ENCODE measurements at places on chromosomes 7 and 10.

GRCh38 chr10:110730345-110731050 is 86.4 kb downstream of the RBM20 start:
- DNase-seq, result no peak

GRCh38 chr10:77081481-77081891 is 556.1 kb downstream of the KCNMA1 start:
- DNase-seq, result no peak

DNA sequence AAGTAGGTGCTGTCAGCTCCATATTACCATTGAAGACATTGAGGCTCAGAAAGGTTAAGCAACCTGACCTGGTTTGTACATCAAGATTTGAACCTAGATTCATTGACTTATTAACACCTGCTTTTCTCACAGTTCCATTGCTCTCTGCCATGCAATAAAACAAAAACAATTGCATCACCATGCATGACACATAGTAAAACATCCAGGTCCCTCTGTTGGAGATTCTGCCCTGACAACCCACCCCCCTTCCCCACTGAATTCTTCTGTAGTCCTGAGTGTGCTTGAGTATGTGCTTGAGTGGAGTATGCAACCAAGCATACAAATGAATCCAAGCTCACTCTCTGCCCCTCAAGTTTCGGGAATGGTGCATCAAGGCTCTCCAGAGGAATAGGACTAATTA is 6.0 kb upstream of the LMBR1 start:
- DNase-seq, result no peak

- no peak for DNase-seq
Measured at GRCh38 chr10:43234471-43235041, 32.3 kb downstream of the RASGEF1A start.

DNA sequence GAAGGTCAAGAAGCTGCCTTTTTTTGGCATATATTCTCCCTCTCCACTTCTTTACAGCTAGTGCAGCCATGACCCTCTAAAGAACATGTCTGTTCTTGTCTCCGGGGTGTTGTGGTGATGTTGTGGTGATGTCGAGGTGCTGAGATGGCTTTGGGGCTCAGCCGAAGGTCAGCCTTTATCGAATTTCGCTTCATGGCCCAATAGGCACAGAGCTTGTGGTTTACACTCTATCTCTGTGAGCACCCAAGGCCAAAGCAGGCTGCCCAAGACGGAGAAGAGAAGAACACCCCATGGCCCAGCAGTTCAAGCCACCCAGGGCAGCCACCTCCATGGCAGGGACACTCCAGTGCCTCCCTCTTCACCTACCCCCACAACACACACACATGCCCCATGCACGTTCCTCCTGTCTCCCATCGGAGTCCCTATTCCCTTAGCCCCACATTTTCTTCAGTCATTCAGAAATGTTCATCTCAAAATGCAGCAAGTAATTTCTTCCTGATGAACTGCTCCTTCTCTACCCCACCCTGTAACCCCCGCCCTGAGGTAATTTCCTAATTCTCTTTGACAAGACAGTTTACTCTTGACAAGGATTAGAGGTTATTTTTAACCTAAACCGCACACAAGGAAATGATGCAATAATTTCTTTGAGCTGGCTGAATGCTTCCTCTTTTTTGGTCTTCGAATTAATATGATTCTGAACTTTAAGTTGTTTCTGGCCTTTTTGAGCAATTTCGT is 18.6 kb upstream of the ADRB1 start:
- no peak for DNase-seq

DNA sequence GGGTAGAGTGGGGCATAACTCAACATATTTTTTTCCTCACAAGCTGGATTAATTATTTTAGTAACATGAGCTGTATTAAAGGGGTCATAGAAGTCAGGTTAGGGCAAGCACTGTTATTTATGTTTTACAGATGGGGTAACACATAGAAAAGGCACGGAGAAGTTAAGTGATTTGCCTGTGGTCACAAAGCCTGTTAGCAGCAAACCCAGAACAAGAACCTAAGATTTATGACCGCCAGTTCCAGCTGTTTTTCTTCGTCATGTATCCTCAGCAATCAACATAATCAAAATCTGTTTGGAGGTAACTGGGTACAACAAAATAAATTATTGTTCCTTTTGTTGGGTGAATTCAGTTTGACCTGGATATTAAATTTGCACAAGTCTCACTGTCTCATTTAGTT is 57.2 kb upstream of the BET1 start:
- no peak for DNase-seq

GRCh38 chr7:150341263-150342120 is at the start of gene RARRES2:
RARRES2 (minus strand) TSS chr7:150341629; CDS start chr7:150340609, 1,020 bp downstream.
- peak; percentile 26 for DNase-seq

- no peak for DNase-seq
Measured at GRCh38 chr7:150964593-150965111, 13.5 kb downstream of the KCNH2 start.

DNA sequence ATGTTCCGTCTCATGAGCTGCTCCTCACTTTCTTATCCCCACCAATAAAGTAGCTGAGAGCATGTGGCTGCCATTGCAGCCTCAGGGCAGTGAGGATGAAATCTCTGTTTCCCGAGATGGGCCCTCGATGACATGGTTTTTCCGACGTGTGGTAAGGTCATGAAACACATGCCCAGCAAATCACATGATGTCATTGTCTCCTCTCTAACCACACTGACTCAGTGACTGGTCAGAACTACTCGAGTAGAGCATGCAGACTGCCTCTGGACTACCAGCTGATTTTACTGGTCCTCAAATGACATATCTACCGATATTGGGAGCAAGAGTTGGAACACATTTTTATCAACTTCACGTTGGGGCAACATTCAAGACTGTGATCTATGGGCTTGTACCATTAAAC is 786.1 kb downstream of the CNTNAP2 start:
- DNase-seq, result no peak

DNA sequence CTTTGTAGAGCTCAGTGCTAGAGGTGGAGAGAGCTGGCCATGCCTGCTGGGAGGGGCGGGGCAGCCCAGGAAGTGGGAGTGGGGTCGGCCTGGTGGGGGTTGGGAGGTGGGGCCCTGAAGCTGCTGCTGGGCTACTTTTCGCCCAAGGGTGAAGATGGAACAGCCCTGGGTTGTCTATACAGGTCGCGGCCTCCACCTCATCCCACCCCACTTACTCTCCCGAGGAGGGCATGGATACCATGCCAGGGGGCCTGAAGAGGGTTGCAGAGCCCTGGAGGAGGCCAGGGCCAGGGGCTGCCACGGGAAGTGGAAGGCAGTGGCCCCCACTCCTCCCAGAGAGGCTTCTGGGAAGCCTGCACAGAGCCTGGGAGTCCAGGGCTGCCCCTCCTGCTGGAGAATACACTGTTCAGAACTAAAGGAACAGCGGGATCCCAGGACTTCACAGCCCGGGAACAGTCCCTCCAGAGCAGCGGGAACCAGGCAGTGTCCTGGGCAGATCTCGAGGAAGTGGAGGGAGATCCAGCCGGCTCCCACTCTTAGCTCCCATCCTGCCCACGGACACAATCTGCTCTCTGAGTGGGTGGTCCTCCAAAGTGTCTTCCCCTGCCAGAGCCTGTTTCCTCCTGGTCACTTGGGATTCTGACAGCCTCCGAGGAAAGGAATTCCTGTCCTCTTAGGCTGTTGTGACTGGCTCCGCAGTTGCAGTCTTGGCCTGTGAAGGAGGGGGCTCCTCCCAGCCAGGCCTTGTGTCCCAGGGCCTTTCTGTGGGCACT is 23.5 kb downstream of the MAT1A start:
- DNase-seq, result no peak

- no peak for DNase-seq
Measured at GRCh38 chr10:48684792-48685623, at the start of gene WDFY4. WDFY4 (plus strand) TSS chr10:48684873; CDS start chr10:48709733, 24,860 bp downstream.

DNA sequence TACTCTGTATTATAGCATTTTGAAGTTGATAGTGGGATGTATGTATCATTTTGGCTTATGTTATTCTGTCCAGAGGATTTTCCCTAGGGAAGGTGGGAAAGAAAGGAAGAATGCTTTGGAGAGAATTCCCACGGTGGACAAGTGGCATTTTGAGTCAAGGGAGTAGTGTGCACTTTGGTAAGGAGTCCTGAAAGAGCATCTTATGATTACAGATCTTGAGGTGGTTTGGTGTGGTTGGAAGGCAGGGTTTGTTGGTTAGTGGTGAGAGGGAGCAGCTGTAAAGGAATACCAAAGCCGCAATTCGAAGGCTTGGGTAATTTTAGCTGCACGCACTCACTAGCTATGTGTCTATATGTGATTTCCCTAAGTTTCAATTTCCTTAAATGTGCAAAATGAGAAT is 16.1 kb downstream of the CCSER2 start:
- no peak for DNase-seq

GRCh38 chr7:157434231-157434630 is 97.4 kb downstream of the DNAJB6 start:
- DNase-seq, result no peak

DNA sequence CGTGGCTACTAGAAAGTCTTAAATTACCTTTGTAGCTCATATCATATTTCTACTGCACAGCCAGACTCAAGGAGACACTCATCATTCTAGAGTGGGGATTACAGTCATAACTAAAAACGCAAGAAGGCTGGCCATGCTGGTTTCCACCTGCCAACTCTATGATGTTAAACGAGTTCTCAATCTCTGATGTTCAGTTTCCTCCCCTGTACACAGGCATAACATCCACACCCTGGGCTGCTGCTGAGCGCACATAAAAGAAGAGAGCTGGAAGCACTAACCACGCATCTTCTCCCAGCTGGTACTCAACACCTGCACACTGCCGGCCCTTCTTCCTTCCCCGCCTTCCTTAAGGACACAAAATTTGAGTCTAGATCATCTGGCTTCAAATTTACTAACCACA is 60.5 kb downstream of the SORBS1 start:
- no peak for DNase-seq

DNA sequence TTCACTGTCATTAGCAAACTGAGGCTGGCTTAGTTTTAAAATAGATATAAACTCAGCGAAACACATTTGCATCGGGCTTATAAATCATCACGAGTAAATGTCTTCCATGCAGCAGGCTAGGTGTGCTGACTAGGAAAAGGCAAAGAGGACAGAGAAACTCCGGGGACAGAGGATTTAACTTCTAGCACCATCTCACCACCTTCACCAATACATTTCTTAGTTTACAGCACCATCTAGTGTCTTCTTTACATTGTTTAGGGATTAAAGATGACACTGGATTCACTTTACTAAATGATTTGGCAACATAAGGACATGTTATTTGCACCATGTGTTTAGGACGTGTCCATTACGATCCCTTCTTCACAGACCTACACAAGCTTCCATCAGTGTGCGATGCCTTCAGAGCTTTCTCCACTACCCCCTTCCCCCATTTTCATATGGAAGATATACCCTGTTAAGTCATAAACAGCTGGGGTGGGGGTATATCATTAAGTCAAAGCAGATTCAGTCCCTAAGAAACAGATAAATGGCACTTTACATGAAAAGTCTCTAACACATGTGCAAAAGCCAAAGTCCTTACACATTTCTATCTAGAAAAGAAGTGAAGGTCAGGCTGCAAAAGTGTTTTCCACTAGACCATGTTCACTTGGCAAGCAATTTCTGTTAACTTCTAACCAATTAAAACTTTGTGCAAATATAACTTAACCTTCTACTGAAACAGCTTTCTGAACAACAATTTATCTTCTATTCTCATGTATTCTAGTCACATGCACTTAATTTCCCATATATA is 103.3 kb downstream of the GRB10 start:
- no peak for DNase-seq

DNA sequence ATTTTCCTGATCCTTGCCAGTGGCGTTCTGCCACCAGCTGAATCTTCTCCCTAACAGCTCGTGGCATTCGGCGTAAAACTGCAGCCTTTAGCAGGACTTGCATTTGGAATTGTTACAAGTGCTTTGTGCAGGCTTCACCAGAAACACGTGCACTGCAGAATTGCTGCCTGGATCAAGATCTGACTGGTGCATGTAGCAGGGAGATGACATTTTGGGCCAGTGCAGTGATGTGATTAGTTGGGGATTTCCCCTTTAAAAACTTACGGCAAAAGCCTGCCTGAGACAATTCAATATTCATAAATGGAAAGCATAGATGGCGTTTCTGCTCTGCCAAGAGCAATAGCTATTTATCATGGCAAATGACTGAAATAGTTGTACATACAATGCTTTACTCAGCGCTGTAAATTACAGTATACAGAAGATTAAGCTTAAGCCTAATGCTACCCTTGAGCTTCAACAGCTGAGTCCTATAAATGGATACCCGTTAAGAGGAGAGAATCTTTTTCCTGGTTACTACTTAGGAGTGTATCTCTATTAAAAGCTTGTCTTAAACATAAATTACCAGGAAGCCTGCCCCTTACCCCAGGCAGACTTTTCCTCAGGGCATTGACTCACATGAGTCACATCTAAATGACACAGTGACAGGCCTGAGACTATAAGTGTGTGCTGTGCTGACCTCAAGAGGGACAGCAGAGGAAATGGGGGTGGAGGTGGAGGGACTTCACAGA is 106.3 kb downstream of the ATXN7L1 start:
- no peak for DNase-seq

DNA sequence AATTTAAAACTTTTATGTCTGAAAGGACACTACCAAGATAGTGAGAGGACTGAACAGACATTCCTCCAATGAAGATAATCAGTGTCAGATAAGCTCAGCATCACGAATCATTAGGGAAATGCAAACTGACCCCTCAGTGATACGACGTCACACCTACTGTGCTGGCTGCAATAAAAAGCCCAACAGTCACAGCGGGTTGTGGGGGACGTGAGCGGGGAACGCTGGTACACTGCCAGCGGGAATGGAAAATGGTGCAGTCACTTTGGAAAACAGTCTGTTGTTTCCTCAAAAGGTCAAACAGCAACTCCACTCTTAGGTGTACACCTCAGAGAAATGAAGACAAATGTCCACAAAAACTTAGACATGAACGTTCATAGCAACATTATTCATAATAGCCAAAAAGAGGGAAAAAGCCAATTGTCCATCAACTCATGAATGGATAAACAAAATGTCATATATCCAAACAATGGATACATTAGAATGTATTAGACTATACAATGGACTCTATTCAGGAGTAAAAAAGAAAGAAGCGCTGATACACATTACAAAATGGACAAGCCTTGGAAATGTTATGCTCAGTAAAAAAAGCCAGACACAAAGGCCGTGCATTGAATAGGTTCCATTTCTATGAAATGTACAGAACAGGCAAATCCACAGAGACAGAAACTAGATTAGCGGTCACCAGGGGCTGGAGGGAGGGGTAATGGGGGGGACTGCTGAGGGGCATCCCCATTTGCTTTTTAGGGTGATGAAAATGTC is 2.4 kb upstream of the ECHS1 start:
- peak; percentile 19 for DNase-seq

- no peak for DNase-seq
Measured at GRCh38 chr10:1434912-1435692, 302.2 kb downstream of the ADARB2 start.

DNA sequence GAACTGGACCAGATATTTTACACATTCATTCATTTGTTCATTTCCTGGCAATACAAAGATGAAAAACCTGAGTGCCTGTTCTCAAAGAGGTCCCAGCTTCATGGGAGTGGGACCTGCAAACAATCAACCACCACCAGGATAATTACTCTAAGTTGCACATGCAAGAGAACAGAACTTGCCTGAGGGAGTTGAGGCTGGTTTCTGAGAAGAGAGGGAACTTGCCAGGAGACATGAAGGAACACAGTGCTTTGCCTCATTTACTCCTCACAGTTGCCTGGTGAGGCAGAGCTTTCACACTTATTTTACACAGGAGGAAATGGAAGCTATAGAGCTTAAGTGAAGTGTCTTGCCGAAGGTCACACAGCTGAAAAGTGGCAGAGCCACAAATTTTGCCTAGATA is 170.1 kb downstream of the SORCS3 start:
- no peak for DNase-seq

- DNase-seq, result no peak
Measured at GRCh38 chr7:5478568-5479430, 55.2 kb upstream of the TNRC18 start.
